Hypothalamus (tissue), 51 donors: ENCODE measurements at places on chromosomes 3 and 15.

DNA sequence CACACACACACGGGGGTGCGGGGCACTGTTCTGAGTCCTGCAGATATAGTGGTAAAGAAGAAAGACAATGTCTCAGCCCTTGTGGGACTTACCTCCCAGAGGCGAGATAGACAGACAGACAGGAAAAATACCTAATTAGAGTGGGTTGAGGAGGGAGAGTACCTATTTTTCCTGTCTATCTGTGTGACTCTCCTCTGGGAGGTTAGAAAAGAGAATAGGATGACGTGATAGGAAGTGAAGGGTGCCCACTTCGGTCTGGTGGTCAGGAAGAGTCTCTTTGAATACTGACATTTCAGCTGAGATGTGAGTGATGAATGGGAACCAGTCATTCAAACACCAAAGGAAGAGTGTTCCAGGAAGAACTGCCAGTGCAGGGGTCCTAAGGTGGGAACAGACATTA, 4.1 kb upstream of the APOD start:
- DNase-seq, result no peak

DNA sequence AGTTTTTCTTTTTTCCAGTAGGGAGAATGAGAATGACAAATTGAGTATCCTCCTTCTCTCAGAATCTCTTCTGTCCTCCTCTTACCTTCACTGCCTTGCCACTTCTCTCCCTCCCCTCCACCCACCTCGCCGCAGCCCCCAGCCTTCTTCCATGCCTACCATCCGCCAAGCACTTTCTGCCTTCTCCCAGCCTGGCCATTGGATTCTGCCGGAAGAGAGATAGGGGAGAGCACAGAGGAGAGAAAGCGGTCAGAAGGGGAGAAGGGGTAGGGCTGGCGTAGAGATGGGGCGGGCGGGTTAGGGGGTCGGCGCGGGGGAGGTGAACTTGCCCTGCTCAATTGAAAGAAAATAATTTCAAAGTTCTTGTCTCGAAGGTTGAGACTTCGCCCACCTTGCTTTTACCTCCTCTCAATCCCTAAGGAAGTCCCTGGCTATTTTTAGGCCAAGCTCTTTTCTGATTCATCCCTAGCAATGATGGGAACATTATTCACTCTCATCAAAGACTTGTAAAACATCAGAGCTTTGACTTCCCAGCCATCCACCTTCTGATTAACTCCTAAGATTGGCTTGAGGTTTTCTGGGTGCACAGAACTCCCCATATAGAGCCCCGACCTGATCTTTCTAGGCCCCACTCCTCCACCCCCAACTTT, 811 bp downstream of the C3orf52 start:
- no peak for DNase-seq

DNA sequence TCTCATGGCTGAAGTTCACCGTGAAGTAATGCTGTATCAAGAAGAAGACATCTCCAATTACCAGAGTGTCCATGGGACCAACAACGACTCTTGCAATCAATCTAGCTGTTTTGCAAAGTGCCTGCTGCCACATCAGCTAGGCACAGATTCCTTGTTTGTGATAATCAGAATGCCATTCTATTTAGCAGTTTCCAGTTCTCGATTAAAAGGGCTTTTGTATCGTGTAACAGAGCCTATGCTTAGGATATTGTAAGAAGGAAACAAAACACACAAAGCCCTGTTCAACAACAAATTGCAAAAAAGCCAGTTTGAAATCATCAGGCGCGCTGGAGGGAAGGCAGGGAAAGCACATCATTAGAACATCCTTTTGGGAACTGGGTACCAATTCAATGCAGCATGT, 26.1 kb downstream of the RASGRF1 start:
- DNase-seq, result no peak

DNA sequence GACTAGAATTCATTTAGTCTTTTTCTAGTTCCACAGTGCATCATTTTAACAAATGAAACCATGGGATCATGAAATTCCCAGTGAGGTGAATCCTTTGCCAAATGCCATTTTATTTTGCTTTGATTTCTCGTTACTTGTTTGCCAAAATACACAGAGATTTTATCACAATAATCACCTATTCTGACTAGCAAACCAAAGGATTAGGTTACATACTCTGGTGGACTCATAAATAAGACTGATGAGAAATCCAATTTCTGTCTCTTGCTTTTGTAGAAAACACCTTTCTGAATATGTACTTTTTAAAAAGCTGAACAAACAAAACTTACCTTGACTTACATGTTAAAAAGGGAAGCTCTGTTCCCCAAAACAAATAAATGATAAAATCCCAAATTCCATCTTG, 12.2 kb downstream of the ERC2 start:
- no peak for DNase-seq

- no peak for DNase-seq
Measured at GRCh38 chr3:57974796-57975388, 33.3 kb upstream of the FLNB start.

DNA sequence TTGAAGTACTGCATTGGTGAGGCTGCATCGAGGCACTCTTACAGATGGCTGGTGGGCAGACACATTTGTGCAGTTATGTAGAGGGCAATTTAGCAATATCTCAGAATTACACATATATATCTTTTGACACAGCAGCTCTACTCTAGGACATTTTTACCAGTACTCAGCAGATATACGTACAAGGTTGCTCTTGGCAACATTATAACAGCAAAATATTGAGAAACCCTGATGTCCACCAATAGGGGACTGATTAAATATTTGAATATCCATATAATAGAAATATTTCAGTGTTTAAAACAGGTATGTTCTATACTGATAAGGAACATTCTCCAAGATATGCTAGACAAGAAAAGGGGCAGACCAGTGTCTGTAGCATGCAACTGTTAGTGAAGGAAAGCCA, 7.9 kb upstream of the FBXO22 start:
- no peak for DNase-seq

GRCh38 chr15:95499397-95499796, 831.1 kb upstream of the NR2F2 start:
- DNase-seq, result no peak

- DNase-seq, result no peak
Measured at GRCh38 chr3:60935709-60936108, 315.5 kb downstream of the FHIT start.

GRCh38 chr3:2937592-2937991, 172.6 kb downstream of the IL5RA start:
- no peak for DNase-seq

DNA sequence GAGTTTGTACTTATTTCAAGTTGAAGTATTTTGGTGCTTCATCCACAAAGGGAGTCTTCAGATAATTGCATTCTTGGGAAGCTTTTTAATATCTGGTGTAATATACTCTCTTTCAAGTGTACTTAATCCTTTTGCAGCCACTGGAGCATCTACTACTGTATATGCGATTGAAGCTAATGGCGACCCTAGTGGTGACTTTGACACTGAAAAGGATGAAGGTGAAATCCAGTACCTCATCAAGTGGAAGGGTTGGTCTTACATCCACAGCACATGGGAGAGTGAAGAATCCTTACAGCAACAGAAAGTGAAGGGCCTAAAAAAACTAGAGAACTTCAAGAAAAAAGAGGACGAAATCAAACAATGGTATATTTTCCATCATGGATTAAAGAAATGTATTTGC, 42.6 kb downstream of the CHD2 start:
- DNase-seq, result no peak

GRCh38 chr15:56194035-56194434, 49.6 kb downstream of the RFX7 start:
- DNase-seq, result no peak

- no peak for DNase-seq
Measured at GRCh38 chr15:47786371-47786770, 69.1 kb downstream of the SEMA6D start.

DNA sequence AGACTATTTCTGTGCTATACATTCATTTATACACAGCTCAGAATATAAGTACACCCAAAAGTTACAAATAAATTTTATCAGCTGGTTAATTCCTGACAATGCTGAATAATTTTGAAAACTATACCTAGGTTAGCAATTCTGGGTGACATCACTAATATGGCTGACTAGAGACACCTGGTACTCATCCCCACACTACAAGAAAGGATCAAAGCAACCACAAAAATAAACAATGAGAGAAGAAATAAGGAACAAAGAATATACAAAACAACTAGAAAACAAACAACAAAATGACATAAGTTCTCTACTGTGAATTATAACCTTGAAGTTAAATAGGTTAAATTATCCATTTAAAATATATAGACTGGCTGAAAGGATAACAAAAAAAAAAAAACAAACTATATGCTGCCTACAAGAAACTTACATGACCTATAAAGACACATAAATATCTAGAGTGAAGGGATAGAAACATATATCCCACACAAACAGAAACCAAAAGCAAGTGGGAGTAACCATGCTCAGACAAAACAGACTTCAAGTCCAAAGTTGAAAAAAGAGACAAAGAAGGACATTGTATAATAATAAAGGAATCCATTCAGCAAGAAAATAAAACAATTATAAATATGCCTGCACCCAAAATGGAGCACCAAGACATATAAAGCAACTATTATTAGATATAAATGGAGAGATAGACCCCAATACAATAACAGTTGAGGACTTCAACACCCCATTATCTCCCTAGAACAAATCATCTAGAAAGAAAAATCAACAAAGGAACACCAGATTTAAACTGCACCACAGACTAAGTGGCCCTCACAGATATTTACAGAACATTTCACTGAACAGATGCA, 57.8 kb downstream of the IMPG2 start:
- no peak for DNase-seq

DNA sequence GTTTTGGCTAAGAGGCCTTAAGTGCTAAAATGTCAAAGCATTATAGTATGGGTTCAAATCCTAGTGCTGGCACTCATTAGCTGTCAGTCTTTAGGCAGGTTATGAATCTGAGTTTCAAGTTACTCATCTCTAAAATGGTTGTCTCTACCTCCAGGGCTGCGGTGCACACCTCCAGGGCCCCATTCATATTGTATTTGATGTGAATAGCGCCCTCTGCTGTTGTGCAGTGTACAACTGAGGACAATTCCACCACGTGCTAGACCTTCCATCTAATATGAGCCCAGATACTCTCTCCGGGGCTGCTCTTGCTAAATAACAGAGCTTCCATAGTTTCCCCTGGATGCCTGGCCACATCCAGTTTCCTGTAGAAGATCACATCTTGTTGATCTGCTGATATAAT, 54.3 kb downstream of the OXNAD1 start:
- DNase-seq, result no peak

- no peak for DNase-seq
Measured at GRCh38 chr3:173009410-173009809, 131.6 kb downstream of the SPATA16 start.

- DNase-seq, result no peak
Measured at GRCh38 chr3:105822171-105823123, 46.4 kb downstream of the CBLB start.

DNA sequence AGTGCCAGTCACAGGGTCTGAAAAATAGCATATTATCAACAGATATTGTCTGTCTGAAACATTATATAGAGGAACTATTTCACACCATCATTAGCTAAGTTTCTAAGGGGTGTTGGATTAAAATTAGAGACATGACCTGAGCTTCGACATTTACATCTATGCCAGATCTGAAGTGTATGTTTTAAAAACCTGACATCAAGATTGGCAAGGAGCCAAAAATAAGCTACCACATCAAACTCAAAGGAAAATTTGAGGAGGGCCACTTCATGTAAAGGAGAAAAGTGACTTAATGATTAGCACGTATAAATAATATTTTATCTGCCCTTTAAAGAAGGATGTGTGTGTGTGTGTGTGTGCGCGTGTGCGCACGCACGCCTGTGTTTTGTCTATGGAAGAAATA, 752.0 kb upstream of the GRM7 start:
- no peak for DNase-seq

DNA sequence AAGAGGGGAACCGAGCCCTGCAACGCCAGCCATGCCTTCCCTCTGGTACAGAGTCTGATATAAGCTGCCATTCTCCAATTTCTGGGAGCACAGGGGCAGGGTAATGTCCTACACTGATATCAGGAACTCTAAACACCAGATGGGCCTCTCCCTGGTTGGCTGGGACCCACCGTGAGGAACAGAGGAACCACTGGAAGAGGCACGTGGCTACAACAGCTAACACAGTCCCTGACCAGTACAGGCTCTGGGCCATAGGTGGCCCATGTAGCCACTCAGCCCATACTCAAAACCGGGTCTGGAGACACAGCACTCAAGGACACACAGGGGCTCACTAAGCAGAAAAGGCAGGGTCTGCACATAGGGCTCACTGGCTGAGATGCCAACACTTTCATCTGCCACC, 13.9 kb downstream of the NUP210 start:
- DNase-seq, result no peak

GRCh38 chr3:59381282-59381681, 331.5 kb upstream of the CFAP20DC start:
- DNase-seq, result no peak

DNA sequence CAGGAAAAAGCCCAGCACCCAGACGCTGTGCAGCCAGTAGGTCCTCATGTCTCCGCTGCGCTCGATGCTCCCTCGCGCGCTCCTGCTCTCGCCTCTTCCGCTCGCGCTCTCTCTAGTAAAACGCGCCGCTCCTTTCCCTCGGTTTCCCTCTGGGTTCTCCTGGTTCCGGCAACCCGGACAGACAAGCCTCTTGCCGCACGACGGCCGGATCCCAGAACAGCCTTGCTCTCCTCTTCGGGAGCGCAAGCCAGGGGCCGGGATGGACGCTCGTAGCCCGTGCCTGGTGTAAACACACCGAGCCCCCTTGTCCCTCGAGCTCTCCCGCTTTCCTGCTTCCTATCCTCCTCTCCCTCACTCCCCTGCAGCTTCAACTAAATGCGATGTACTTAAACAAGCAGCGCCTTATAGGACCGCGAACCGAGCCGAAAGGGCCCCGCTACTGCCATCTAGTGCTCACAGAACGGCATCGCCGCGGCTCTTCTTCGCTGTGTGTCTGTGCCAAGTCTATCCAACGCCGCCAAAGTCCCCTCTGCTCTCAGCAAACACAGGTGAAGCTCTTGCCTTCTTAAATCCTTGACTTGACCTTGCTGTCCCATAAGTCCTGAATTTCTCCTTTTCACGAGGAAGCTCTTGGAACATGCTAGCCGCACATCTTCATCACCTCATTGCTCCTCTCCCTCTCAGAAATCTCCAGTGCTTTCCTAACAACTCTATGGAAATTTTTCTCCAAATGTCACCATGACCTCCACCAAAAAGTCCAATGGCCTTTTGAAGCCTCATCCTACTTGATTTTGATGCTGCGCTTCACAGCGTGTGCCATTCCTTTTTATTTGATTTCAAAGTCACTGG, 1037.2 kb downstream of the IGSF11 start:
- DNase-seq, result peak; percentile 71

GRCh38 chr15:98842192-98842972, 165.2 kb downstream of the PGPEP1L start:
- no peak for DNase-seq

- DNase-seq, result no peak
Measured at GRCh38 chr3:137796993-137797392, 32.9 kb downstream of the SOX14 start.

GRCh38 chr3:113794526-113794925, 44.1 kb upstream of the GRAMD1C start:
- no peak for DNase-seq

DNA sequence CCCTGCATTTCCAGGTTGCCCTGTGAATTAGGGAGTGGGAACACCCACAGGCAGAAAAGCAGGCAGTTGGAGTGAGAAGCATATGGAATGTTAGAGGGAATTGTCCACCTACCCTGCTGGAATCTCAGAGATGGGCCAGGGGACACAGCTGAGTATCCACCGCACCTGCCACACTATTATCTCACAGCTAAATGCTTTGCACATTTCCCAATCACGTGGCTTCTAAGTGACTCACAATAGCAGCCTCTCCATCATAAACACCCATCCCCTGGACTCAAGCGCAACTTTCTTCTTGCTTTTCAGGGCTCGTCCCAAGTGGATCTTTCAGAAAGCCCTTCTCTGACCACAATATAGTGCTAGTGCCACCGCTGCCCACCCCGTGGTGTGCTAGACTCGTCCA, 389.0 kb upstream of the LMCD1 start:
- DNase-seq, result no peak
